ENCODE measurements at places on chromosomes 1 and 21.

DNA sequence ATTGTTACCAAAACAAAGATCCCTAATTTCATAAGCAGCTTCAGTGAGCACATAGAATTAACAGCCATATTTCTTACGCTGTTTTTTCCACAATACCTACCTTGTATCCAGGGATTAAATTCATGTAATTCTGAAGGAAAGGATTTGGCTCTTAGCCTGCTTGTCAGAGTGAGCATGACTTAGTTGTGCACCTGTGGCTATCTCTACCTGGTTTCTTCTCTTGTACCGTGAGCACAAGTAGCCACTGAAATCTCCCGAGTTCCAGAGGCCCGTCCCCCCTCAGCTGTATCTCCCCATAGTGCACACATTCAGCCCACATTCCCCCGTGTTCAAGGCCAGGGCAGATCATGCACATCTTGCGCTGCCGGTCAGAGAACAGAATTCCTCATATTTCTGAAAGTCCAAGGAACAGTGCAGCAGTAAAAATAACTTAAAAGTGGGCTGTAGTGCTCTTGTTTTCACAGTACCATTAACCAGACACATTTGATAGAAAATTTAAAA is 2.3 kb downstream of the TENT5C start:
- DNase-seq: no peak

DNA sequence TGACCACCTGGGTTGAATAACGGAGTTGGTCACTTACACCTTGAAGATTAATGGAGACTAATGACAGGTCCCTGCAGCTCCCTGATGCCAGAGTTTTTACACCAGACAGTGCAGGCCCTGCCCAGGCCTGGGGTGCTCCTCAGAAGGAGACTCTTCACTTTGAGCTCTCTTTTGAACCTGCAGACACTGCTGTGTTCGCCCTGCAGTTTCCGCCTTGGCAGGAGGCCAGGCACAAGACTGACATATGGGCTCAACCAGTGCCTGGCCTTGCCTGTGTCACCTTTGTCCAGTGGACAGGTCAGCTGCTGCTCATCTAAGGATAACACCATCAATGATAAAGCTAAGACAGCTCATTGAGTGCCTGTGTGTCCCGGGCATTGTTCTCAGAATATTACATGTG is 5.2 kb downstream of the STRIP1 start:
- DNase-seq: no peak

GRCh38 chr1:155209312-155209721 is 822 bp downstream of the MTX1 start:
- DNase-seq: no peak

DNA sequence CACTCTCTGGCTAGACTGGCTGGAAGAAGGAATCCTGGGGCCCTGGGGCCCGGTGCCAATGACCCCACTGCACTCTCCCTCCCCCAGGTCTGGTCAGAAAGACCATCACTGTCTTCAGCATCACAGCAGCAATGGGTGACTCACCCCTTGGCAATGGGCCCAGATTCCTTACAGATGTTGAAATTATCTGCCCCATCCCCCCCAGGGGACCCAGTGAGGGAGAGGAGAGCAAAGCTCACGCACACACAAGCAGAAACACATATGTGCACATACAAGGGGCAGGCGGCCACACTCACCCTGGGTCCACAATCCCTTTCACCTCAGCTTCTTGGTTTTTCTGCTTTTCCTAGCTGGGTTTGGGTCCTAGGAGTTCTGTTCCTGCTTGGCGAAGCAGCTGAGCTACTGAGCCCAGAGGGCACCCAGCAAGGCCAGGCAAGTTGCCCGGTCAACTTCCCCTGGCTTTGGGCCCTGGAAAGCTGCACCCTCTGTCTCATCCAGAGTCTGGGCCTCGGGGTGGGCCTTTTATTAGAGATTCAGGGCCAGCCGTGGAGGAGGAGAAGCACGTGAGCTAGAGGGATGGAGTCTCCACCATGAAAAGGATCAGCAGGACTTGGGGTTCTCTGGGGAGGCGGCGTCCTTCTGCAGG is 2.6 kb downstream of the COL16A1 start:
- no peak for DNase-seq

DNA sequence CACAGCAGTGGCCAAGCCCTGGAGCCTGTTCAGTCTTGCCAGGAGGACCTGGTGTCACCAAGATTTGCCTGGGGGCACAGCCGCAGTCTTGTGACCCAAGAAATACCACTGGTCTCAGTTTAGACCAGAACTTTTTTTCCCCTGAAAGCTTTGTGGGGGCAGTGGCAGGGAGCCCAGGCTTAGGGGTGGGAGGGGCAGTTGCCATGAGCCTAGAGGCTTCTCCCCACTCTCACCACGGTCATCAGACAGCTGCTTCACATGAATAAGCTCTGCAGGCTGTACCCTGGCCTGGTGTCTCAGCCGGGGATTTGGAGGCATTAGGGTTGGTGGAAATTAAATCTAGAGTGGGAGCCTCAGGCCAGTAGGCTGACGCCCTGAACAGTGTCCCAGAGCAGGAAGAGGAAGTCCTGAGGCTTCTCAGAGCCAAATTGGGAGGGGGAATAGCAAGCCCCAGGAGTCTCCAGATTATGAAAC is 73.7 kb downstream of the SLC16A1 start:
- DNase-seq: no peak

Data from stimulated activated CD4-positive, alpha-beta T cell treated with anti-CD3 and anti-CD28 coated beads, TNF-alpha, amount 100 ng/mL, for 1 hour (primary cell).